ENCODE measurements at places on chromosomes 5 and 9. TPM values are rescaled to one million over a fixed set of nuclear protein-coding genes. Genes with fewer than 3 reads are reported as not detected.

DNA sequence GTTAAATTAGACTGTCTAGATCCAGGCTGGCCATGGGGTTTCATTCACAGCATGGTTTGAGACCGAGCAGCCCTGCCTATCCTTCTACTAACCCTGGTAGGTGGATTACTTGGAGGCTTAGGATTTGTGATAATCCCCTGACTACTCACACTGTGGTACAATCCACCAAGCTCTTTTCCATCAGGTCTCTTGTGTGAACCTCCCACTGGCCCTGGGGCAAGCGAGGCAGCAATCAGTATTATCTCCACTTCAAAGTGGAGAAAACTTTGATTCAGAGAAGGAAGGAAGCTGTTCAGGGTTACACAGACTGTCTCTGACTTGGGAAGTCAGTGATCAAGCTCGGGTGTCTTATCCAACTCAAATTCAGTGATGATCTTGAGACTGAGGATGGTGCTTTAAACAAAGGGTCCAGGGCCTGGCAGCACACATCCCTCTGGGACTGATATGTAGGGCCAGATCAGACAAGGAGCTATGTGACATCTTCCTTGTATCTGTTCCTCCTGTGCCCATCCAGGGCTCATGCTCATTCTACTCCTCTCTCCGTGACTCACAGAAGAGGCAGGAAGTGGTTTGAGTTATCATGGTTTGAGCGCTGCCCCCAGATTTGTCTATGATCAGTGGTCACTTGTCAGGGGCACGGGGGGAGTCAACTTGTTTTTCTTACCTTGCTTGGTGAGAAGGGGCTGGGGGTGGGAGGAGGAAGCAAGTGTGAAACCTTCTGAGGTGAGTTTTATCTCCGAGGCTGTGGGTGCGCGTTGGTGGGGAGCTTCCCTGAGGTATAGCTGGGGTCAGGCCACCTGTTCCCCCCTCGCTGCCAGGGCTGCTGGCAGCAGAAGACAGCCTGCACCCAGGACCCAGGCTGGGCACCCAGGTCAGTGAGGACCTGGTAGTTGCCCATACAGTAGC lies 48.6 kb downstream of the RGS3 start:
- no peak for DNase-seq

- DNase-seq: no peak
Measured at GRCh38 chr5:90326995-90327394, 82.6 kb downstream of the CETN3 start.

DNA sequence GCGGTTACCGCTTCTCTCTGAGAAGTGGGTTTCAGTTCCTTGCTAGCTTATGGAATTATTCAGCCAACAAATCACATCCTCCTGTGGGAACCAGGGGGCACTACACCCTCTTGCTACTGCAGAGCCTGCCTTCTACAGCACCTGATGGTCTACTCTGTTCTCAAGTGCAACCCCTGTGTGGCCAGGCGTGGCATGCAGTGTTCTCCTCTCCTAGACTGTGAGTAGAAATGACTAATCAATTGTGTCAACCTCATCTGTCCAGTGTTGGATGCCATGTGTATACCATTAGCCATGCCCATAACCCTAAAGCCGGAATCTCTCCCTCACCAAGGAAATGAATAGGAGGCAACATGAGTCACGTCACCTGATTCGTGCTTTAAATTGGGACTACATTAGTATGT lies 117.2 kb upstream of the LIFR start:
- DNase-seq: no peak

DNA sequence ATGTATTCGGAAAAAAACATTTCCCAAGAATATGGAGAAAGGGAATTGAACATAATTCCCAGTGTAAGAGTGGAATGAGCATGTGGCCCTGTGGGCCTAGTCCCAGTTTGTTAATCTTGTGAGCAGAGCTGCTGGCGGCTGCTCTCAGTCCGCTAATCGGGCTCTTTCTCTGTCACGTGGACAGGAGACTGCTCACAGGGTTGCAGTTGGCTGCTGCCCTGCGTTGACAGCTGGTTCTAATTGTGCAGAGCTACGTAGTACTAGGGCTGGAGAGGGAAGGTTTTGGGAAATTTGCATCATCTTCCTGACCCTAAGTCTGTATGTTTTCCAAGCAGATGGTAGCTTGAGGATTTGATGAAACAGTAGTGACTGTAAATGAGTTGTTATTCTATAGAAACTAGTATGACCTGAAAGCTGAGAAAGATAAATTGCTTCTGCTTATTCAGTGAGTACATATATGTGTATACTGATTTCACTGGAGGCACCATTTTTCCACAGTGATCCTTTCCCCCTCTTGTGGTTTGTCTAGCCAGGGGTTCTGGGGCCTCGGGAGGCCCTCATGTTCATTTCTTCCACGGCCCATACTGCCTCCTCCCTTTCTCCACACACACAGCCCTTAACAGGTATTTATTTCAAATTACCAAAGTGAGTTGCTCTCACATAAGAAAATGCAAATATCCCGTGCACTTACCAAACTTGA lies 100.6 kb downstream of the ANGPTL2 start:
- no peak for DNase-seq

GRCh38 chr5:58317009-58317408 lies 142.9 kb downstream of the PLK2 start:
- DNase-seq: no peak

DNA sequence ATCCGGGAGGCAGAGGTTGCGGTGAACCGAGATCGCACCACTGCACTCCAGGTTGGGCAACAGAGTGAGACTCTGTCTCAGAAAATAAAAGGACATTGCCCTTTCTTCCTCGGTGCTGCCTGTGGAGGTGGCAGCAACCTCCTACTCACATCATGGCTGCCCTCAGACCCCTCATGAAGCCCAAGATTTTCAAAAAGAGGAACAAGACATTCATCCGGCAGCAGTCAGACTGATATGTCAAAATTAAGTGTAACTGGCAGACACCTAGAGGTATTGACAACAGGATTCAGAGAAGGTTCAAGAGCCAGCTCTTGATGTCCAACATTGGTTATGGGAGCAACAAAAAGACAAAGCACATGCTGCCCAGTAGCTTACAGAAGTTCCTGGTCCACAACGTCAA lies 12.6 kb upstream of the PAX5 start:
- no peak for DNase-seq

DNA sequence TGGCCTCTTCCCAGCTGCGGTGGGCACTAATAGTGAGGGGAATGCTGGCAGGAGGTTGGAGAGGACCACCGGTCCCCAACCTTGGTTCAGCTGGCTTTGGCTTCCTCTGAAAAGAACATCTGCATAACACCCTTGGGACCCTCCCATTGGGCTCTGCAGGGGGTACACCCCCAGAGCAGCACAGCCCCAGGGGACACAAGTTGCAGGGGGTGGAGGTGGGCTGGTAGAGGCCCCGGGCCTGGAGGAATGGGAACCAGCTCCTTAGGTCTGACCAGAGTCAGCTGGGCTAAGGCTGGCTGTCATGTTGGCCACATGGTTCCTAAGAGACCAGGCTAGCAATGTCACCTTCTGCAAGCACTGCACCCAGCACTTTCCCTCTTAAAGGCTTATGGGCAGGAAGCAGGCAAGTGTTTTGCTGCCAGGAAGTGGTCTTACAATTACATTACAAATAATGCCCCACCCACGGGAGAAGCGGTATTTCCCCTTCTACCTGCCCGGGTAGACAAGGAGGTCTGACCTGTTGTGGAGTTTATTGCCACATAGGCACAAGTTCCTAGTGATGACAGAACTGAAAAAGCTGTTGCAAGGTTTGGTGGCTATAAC lies 18.1 kb downstream of the GCNT4 start:
- no peak for DNase-seq

GRCh38 chr9:16572005-16572734 lies 298.3 kb downstream of the BNC2 start:
- no peak for DNase-seq

- DNase-seq: peak; percentile 66
Measured at GRCh38 chr9:136943291-136944211, 987 bp downstream of the FBXW5 start.

- DNase-seq: no peak
Measured at GRCh38 chr9:95264954-95265615, 52.4 kb downstream of the FANCC start.

- DNase-seq: no peak
Measured at GRCh38 chr9:136328622-136329041, 1.3 kb downstream of the GPSM1 start.

GRCh38 chr5:177509991-177510566 lies 453 bp upstream of the DOK3 start:
- DNase-seq: no peak

DNA sequence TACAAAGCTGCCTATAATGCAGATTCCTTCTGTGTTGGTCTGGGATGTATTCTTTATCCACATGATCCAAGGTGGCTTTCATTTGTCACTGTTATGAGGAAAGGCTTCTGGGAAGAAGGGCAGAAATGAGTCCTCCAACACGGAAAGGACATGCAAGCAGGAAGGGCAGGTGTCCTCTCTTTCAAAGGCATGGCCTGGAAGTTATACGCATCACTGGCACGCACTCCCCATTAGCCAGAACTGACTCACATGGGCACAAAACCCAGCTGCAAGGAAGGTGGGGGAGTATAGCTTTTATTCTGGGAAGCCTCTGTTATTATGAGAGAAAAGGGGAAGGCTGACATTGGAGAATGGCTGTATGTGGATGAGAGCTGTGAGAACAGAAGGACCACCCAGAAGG lies 141.3 kb upstream of the ZNF618 start:
- no peak for DNase-seq

Gene PCDHGA4
- 0.53 TPM for total RNA-seq

Gene TCOF1
- 9.9 TPM for total RNA-seq

Gene IDNK
- total RNA-seq: 23.9 TPM

Gene HTR1A
- total RNA-seq: not detected

Gene MLANA
- total RNA-seq: not detected

Gene SLC27A6
- total RNA-seq: 0.10 TPM

Gene TMEFF1
- total RNA-seq: 0.20 TPM

Gene MGAT4B
- total RNA-seq: 192 TPM

Measured in left lobe of liver (tissue), 2 donors.